Sciatic nerve (tissue), 2 donors: ENCODE measurements at places on chromosomes 1 and 21.

GRCh38 chr1:98203466-98203865, 282.6 kb upstream of the DPYD start:
- DNase-seq: no peak

DNA sequence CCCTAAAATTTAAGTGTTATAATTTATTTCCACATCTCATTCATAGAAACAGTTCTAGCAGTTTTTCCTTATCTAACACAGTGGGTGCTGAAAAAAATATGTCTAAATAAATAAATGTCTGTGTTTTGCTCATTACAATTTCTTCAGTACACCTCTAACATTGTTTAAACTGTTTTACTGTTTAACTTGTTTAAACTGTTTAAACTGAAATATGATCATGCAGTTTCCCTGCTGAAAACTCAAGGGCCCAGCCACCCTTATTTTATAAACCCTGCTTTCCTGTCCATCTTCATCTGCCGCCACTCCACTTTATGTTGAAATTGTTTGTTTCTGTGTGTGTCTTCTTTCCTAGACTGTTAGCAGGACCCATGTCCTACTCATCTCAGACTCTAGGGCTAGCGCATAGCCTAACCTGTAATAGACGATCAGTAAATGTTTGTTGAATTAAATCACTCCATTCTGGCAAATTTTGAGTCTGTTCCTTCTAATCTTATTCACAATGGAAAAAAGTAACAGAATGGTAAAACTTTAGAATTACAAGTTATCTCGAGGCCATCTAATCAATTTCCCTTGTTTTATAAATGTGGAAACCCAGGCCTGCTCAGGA, 9.4 kb upstream of the PIK3C2B start:
- DNase-seq: no peak

- no peak for DNase-seq
Measured at GRCh38 chr1:20361805-20362381, 71.2 kb downstream of the VWA5B1 start.

- no peak for DNase-seq
Measured at GRCh38 chr21:44952929-44953627, 13.2 kb downstream of the SLX9 start.

DNA sequence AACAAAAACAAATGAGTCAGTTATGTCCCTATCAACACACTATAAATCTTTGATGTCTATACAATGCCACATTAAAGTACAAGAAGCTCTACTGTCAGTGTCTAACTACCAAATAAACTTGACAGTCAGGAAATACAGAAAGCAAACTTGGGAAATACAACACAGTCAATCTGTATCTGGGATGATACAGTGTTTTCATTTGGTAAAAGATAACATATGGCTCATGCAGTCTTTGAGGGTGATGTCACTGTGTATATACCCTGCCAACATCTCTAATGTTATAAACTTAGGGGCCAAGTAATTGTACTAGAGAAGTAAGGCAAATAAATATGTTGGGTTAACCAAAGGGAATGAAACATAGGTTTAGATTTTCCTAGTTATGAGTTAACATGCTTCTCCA, 552.5 kb upstream of the ADAMTS5 start:
- no peak for DNase-seq

DNA sequence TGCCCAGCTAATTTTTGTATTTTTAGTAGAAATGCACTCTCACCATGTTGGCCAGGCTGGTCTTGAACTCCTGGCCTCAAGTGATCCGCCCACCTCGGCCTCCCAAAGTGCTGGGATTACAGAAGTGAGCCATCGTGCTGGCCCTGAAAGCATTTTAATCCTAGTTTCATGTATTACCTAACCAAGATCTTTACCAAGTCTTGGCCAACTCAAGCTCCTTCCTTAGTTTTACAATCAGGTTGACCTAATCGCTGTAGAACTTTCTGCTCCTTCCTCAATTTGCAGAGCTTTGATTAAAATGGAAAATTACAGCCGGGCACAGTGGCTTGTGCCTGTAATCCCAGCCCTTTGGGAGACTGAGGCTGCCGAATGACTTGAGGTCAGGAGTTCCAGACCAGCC, 3.2 kb upstream of the TMEM63A start:
- no peak for DNase-seq

DNA sequence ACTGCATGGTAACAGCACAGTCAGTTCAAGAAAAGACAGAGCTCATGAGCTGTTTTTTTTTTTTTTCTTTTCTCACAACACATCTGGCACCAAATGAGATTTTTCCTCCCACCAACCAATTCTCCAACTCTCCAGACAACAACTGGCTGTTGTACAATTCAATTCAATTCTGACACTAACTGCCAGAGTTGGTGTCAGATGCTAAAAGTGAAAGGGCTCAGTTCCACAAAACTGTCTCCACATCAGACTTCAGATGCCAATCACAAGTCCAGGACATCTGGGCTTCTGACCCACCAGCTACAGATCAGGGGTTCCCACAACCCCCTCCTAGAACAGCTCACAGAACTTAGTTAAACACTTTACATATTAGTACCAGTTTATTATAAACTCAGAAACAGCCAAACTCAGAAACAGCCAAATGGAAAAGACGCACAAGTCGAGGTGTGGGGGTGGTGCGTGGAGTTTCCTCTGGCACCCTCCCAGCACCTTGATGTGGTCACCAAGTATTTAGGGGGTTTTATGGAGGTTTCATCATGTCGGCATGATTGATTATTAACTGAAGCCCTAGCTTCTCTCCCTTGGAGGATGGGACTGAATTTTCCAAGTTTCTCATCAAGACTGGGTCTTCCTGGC, 39.2 kb upstream of the LRRC8D start:
- no peak for DNase-seq

- DNase-seq: no peak
Measured at GRCh38 chr1:22782406-22782805, 71.8 kb downstream of the EPHB2 start.

- no peak for DNase-seq
Measured at GRCh38 chr1:103538226-103538625, 12.7 kb downstream of the RNPC3 start.

DNA sequence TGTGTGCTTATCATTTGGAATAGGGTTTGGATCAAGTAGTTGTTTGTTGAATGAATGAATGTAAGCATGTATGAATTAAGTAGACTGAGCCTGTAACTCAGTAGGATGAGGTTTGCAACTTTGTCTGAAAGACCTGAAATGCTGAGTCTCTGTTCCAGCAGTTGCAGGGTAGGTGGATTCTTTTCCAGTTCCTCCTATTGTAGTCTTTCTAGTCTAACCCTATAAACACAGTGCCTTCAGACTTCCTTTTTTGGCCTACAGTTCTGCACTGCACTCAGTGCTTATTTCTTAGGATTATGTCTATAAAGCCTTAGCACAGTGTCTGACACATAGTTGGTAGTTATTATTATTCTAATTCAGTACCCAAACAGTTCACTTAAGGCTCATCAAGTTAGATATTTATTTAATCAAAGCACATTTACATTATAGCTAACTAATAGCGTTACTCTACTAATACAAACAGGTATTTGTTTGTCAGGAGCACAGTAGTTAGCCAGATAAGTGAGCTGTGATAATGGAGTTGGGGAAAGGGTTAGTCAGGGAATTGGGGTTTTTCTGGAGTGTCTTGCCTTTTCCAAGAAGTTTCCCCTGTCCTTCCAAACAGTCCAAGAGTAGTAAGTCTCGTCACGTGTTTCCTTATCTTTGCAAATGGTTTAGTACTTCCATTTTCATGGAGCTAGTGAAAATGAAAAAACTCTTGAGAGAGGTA, 45.0 kb downstream of the ABCD3 start:
- no peak for DNase-seq

DNA sequence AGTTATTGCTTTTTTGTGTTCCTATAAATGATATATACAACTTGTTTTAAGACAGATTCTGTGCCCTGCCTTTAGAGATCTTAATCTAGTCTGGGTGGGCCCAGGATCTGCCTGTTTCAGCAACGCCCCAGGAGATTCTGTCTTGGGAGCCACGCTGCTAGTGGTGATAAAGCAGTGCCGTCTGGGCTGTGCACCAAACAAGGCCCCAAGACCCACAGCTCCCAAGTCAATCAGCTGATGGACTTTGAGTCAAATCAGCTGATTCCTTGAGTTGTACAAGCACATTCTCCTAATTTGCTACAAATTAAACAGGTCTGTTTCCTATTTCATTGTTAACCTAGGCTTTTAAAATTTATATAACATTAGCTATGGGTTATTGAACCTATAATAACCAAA, 15.7 kb upstream of the SLC44A3 start:
- no peak for DNase-seq

GRCh38 chr21:32537569-32537881, 47.8 kb downstream of the TCP10L start:
- no peak for DNase-seq

DNA sequence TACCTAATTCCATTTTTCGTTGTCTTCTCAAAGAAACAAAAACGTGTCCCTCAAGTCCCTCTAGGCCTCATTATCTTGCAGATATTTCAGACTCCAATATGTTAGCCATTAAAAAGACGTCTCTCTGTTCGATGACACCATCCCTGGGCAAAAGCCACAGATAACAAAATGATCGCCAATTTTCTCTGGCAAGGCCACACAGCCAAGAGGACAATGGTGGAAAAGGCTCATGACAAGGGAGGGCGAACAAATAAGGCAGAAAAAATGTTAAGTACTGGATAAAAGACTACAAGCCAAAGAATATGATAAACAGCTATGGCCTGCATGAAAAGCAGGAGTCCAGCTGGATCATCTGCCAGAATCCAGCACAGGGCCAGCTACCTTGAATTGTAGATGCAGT, 82.9 kb downstream of the TBX15 start:
- peak; percentile 66 for DNase-seq

- peak; percentile 36 for DNase-seq
Measured at GRCh38 chr1:22212400-22213233, 69.7 kb upstream of the WNT4 start.

- DNase-seq: no peak
Measured at GRCh38 chr1:84426376-84426775, 28.1 kb downstream of the DNASE2B start.

- no peak for DNase-seq
Measured at GRCh38 chr1:63611231-63611630, 18.0 kb downstream of the PGM1 start.

DNA sequence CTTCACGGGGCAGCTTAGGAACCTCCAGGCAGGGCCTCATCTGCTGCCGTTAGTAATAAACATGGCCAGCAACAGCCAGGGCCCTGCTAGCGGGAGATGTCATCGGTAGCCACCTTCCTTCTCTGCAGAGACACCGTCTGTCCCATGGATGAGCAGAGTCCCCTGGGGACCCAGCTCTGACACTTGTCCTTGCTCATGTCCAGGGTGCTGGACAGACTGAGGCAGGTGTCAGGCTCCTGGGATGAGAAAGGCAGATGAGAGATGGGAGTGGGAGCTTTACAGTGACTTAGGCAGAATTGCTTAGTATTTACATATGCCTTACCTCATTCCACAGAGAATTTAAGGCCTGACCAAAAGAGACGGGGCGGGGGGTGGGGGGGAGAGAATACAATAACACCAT, 25.0 kb downstream of the CAPN2 start:
- DNase-seq: no peak

- no peak for DNase-seq
Measured at GRCh38 chr21:27244352-27244751, 277.5 kb upstream of the ADAMTS5 start.

- DNase-seq: no peak
Measured at GRCh38 chr1:155043793-155044192, 7.3 kb upstream of the ADAM15 start.
